ENCODE measurements at places on chromosomes 1 and 21.

DNA sequence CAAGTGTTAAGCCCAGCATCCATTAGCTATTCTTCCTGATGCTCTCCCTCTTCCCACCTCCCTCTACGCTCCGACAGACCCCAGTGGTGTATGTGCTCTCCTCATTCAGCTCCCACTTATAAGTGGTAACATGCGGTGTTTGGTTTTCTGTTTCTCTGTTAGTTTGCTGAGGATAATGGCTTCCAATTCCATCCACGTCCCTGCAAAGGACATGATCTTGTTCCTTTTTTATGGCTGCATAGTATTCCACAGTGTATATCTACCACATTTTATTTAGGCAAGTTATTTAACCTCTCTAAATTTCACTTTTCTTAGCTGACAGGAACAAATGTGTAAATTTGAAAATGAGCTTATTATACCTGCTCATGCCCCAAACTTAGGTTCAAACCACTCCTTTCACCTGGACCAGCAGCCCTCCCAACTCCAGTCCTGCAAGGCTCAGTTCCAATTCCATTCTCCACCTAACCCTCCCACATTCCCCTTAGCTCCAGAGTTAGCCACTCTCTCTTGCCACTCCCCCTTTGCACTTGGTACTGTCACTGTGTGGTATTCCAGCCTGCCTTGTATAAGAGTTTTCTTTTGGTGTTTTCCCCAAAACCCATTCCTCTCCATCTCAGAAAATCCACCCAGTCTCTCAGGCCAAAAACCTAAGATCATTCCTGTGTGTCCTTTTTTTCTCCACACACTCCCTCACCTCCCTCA is 1.7 kb upstream of the PEF1 start:
- no peak for DNase-seq

- no peak for DNase-seq
Measured at GRCh38 chr1:64790832-64791487, 46.1 kb downstream of the RAVER2 start.

- DNase-seq, result no peak
Measured at GRCh38 chr1:215457213-215457612, 109.9 kb upstream of the KCTD3 start.

GRCh38 chr1:152487871-152488270 is 22.7 kb upstream of the LCE5A start:
- DNase-seq, result no peak

DNA sequence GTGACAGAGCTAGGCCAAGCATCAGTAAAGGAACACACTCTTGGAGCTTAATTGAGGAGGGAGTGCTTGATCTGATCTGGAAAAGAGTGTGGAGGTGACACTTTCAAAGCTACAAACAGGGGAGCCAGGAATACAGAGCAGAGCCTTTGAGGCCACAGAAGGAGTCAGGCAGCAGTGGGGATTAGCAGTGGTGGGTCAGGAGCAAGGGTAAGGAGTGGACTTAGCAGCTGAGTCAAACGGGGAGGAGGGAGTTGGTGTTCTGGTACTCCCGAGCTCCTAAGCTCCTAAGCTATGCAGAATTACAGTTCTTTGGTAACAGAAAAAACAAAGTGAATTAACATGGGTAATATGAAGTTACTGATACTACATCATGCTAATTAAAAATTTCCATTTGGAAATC is 14.5 kb downstream of the RAB4A start:
- no peak for DNase-seq

DNA sequence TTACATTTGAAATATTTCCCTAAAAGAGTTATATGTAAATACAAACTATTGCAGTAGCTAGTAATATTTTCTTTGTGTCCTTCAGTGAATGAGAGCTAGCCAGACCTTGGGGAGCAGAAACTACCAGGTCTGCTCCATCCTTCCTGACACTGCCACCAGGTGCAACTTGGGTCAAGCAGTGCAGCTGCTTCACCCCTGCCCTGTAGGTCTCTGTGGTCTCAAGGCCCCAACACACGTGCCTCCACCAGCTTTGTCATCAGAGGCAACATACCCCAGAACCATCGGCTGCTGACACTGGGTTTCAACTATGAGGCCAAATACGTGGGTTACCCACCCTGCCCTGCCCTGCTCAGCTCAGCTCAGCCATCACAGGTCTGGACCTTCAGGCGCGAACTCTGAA is 181.6 kb downstream of the FCRL5 start:
- no peak for DNase-seq

- DNase-seq, result no peak
Measured at GRCh38 chr1:158654086-158654485, 32.4 kb downstream of the SPTA1 start.

- DNase-seq, result no peak
Measured at GRCh38 chr1:109759513-109760334, 4.0 kb downstream of the EPS8L3 start.

DNA sequence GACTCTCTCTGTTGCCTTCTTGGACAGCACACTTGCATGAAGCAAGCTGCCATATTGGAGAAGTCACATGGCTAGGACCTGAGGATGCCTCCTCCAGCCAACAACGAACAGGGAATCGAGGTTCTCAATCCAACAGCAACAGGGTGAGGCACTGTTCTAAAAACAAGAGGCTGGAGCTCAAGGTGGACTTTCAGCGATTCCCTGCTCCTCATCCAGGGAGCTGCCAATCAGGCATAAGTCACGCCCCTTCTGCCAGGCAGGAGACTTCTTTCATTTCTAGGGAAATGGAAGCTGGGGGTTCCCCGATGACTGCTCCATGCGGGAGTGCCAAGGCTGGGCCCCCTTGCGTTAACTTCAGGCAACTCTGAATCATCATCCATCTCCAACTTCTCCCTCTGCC is 22.7 kb upstream of the IFNAR1 start:
- no peak for DNase-seq

GRCh38 chr1:39653546-39654031 is 14.1 kb upstream of the HEYL start:
- peak; percentile 89 for DNase-seq

- no peak for DNase-seq
Measured at GRCh38 chr1:164225011-164225410, 334.0 kb upstream of the PBX1 start.

GRCh38 chr1:203456577-203456976 is 19.0 kb upstream of the PRELP start:
- DNase-seq, result no peak

- DNase-seq, result peak; percentile 14
Measured at GRCh38 chr21:36647279-36648093, 51.4 kb upstream of the SIM2 start.

DNA sequence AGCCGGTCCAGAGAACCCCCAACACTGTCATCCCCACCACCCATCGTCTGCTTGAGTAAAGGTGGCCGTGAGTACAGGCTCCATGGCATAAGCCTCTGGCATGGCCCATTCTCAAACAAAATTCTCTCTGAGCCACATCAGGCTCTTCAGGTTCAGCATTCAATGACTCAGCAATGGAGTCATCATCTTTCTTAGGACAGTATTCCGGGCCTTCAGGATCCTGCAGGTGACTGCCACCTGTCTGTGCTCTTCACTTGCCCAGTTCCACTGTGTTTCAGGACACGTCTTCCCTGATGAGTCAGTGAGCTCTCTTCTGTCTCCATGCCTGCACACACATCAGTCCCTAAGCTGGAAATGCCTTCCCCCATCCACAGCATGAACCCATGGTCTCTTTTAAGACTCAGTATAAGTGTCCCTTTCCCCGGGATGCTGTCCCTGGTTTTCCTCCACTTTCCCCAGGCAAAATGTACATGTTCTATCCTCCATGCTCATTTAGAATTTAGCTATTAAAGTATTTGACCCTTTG is 81.1 kb upstream of the FGGY start:
- peak; percentile 98 for DNase-seq

DNA sequence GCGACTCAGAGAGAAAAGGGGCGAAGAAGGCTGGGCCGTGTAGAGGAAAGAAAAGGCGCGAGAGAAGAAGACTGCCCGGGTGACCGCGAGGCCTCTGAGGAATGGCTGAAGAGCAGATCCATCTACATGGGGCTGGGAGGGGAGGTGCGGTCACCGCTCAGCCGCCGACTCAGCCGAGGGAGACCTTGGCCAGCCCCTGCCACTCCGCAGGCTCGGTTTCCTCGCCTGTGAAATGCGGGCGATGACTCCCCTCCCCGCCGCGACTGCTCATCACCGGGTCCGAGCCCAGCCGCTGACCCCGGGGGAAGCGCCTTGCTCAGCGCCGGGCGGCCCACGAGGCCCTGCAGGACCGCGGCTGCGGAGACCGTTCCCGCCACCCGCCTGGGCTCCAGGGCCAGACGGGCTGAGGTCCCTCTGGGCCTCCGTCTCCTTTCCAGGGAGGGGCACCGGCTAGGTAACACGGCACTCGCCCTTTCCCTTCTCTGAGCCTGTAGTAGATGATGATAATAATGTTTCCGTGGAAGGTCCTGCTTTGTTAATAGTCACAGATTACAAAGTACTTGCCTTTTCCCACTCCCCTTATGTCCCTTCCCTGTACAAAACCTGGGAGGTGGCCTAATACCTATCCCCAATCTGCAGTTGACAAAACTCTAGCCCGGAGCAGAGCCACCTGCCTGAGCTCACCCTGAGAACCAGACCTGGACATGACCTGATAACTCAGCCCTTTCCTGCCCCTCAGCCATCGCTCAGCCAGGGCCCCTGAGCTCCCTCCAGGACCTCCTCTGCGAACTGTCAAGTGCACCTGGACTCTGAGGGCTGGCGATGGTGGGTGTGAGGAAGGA is 1.6 kb upstream of the BSND start:
- peak; percentile 76 for DNase-seq

DNA sequence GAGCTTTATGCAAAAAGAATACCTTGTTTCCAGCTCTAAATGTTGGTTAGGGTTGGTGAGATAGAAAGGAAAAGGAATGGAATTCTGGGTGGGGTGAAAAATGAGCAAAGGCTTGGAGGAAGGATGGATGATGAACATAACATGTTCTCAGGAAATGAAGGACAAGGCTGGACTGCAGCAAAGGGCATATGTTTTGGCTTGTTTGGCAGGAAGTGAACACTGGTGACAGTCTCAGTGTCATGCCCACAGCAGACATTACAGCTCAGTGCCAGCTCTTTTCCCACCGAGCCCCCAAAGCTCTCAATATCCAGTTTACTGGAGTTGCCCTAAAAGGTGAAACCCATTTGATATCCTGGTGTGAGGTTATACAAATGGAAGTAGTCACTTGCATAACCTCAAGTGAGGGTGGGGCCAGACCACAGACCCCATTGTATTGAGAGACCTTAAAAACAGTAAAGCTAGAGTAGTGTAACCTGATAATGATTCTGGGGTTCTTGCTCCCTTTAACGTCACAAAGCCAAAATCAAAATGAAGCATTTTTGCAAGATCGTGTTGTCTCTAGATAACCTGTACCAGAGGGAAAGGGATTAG is 270.6 kb downstream of the NFIA start:
- DNase-seq, result peak; percentile 32

GRCh38 chr1:224852901-224853568 is 76.4 kb upstream of the DNAH14 start:
- DNase-seq, result peak; percentile 74

- peak; percentile 32 for DNase-seq
Measured at GRCh38 chr1:240597153-240597745, 14.7 kb downstream of the GREM2 start.

DNA sequence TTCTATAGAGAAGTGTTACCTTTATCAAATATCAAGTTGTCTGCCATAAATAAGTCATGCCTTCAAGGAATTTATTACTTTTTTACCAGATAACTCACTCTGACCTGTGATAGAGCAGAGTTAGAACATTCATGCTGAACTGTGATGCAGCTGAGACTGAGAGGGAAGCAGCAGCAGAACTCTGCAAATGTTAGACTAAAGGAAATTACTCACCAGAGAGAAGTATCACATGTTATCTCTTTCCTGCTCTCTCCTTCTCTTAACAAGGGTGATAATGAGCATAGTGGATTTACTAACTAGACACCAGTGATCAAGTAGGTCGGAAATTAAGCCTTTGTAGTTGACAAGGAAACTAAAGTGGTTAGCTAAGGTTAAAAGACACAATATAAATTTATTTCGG is 181.6 kb downstream of the RASAL2 start:
- DNase-seq, result no peak

- peak; percentile 45 for DNase-seq
Measured at GRCh38 chr1:98325646-98326440, 335.7 kb upstream of the SNX7 start.

DNA sequence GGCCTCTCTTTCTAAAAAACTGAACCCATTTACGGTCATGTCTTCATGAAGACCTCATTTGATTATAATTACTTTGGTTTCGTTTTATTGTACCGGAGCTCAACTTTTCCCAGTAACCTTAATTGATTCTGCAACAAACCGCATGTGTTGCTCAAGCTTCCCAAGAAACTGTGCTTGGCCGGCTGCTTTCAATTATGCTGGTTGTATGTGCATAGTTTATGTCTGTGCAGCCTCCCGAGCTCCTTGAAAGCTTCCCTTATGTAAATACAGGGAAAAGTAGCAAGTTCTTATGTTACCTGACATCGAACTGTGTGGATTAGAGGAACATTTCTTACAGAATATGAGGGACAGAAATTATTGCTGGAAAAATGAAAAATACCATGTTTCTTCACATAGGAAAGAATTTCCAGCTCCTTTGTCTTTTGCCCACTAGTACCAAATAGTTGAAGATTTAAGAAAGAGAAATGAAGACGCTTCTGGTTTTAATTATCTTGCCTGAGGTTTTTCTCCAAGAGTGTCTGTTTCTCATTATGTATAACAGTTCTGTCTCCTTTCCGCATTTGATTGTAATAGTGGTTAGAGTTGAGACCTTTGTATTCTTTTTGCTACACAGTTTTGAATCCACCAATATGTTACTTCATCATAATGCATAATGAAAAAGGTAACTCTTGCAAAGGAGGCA is 2.1 kb downstream of the VCAM1 start:
- DNase-seq, result no peak

GRCh38 chr1:30360281-30360680 is 363.1 kb downstream of the MATN1 start:
- DNase-seq, result no peak

GRCh38 chr1:245264226-245264625 is 109.4 kb downstream of the KIF26B start:
- DNase-seq, result no peak

DNA sequence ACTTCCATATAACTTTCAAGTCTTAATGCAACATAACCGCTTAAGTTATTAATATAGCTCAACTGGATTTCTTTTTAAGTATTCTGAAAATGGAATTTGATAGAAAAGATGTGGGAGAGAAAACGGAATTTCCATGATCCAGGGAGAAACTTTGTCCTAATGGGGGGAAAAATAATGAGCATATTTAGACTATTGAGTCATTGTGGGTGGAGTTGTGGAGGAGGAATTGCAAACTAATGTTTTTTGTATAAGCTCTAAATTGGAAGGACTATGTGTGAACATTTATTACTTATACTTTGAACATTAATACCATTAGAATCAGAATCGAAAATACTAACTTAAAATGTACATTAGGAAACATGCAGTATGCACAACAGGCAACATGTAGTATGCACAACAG is 159.9 kb upstream of the NEGR1 start:
- no peak for DNase-seq

DNA sequence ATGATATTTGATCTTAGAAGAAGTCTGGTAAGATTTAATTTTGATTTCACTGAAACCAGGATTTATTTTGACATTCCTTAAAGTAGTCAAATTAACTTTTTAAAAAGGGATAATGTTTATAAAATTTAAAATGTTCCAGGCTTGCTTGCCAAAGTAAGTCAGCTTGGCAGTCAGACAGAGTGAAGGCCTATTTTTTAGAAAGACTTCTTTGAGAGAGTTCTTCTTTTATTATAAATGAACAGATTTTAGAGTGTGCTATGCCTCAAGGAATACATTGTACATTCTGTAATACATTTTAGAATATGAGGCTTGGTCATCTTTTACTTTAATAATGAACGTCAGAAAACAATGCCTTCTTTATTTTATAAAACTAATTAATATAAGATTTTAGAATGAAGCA is 138.7 kb downstream of the DISP1 start:
- no peak for DNase-seq

GRCh38 chr1:208336137-208336518 is 91.9 kb upstream of the PLXNA2 start:
- DNase-seq, result no peak
